ENCODE measurements at places on chromosomes 6 and 20.

DNA sequence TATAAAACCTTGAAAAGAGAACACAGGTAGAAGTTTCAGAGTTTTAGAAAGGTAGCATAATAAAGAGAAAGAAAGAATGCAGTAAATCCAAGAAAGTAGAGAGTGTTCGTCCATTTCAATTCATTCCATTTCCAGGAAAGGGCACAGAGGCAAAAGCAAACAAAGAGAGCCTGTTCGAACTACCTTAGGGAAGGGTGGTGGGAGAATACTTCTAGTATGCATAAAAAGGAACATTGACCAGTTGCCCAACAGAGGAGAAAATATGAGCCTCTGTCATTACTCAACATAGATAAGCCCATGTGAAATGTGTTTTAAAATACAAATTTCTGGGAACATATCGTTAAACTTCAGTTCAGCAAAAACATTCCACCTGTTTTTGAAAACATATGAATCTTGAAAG is 60.6 kb downstream of the CYP39A1 start:
- no peak for DNase-seq

DNA sequence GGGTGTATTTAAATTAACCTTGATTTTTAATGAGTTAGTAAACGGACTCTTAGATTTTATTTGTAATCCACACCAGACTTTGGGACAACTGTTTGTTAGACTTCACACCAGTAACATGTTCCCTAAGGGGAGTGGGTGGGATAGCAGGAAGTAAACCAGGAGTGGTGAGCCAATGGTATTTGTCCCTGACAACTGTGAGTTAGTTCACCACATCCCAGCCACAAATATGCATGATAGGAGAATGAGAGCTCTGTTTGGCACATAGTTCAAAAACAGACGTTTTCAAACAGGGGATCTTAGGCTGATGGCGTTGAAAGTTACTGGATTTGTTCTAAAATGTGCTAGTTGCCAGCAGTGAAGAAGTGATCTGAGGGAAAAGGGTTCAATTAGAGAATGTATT is 18.7 kb upstream of the COL10A1 start:
- DNase-seq, result peak; percentile 83

DNA sequence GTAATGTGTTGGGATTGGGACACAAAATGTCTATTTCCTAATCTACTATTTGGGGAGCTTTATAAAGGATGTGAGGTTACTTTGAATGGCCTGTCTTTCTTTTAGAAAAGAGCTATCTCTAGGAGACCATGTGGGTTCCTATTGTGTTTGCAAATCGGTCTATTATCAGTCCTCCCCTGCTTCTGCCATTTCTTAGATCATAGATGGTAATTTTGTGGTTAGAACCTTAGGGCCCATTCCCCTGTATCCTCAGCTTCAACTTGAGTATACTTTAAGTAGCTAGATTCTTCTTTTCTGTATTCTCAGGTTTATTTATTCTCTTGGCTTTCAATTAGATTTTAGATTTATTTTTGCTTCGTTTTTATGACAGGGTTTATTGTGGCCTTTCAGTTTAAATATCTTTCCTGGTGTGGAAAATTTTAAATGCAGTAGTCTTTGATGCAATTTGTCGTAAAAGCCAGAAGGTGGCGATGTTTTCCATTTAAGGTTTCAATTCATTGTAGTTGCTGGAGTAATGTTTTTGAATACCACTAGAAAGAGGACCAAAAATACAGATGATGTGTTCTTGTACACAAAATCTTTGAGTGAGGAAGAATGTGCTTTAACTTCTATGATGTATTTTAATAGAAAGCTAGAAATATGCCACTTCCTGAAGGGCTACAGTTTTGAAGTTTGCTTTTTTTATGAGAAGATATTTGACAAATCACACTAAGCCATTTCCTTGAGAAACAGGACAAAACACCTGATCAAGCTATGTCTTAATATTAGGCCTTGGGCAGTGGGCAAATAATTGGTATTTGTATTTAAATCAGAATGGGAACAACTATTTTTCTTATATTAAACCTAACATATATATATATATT is 20.3 kb downstream of the TBPL1 start:
- DNase-seq, result peak; percentile 70

- no peak for DNase-seq
Measured at GRCh38 chr6:56838016-56838555, 116.8 kb upstream of the BEND6 start.

GRCh38 chr6:166266336-166266735 is 41.9 kb downstream of the PRR18 start:
- no peak for DNase-seq

DNA sequence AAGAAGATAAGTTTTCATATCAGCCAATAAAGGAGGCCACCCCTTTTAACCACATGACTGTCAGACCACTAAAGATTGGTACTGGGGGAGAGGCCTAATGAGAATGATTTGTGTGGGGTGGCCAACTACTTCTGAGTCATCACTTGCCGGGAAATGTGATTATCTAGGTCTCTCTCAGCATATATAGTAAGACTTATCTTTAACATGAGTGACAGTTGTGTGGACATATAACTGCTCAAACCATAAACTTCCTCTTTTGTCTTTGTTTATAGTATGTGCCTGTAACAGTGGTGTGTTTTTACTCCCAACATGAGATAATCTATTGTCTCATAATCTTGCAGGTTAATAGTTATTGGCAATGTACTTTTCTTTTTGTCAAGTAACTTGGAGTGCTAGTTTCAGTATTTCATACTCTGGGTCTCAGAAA is 312.4 kb downstream of the CDKAL1 start:
- DNase-seq, result peak; percentile 49

- DNase-seq, result no peak
Measured at GRCh38 chr6:153997221-153997620, 41.8 kb upstream of the OPRM1 start.

DNA sequence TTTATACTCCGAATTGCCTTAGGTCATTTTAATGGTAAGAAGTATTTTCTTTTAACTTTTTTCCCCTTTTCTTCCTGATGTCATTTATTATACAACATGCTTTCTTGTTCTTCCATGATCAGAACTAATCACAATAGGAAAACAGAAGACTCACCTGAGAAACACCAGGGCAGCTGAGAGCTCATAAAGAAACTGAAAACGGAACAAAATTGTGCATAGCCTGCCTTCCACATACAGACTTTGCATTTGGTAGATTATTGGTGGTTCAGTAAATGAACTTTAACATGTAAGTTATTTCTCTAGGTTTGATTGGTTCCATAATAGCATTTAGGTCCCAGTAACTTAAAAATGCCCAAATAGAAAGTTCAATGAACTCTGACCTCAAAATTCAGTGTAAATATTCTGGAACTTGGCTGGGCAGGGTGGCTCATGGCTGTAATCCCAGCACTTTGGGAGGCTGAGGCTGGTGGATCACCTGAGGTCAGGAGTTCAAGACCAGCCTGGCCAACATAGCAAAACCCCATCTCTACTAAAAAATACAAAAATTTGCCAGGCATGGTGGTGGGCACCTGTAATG is 161.1 kb upstream of the DTNBP1 start:
- DNase-seq, result no peak

DNA sequence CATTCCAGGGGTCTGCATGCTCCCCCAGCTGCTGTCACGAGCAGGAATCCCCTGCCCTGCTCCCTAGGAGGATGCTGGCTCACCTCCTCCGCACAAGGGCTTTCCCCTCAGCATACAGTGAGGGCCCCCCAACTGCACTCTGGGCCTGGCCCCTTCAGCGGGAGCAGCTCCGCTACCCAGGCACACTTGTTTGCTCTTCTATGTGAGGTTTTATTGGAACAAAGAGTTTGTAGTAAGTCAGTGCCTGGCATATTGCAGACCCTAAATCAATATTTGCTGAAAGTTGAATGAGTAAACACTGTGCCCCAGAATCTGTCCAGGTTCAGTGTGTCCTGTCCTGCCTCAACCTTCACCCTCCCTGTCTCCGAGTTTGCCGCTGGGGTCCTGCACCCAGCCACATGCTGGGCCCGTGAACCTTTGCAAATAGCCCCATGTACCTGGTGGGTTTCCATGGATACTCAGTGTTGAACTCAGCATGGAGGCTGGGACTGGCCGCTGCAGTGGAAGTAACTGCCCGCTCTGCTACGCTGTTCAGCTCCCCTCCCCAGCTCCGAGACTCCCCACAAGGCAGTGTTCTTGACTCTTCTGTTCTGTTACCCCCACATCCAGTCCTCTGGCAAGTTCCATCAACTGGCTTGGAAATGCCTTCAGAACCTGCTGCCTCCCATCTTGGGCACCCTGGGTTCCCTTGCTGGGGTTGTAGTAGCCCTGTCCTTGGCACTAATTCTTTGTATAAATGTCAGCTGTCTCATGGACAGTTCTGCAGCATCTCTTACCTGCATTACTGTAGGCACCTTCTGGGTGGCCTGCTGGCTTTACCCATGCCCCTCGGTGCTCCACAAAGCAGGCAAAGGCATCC is 15.7 kb downstream of the SLC22A1 start:
- no peak for DNase-seq

GRCh38 chr20:17598013-17598550 is 28.2 kb downstream of the DSTN start:
- no peak for DNase-seq

- peak; percentile 33 for DNase-seq
Measured at GRCh38 chr6:2505624-2506023, 245.1 kb downstream of the MYLK4 start.

GRCh38 chr6:108484016-108484415 is 76.7 kb upstream of the FOXO3 start:
- DNase-seq, result no peak

- peak; percentile 57 for DNase-seq
Measured at GRCh38 chr6:6856538-6857523, 250.9 kb upstream of the RREB1 start.

DNA sequence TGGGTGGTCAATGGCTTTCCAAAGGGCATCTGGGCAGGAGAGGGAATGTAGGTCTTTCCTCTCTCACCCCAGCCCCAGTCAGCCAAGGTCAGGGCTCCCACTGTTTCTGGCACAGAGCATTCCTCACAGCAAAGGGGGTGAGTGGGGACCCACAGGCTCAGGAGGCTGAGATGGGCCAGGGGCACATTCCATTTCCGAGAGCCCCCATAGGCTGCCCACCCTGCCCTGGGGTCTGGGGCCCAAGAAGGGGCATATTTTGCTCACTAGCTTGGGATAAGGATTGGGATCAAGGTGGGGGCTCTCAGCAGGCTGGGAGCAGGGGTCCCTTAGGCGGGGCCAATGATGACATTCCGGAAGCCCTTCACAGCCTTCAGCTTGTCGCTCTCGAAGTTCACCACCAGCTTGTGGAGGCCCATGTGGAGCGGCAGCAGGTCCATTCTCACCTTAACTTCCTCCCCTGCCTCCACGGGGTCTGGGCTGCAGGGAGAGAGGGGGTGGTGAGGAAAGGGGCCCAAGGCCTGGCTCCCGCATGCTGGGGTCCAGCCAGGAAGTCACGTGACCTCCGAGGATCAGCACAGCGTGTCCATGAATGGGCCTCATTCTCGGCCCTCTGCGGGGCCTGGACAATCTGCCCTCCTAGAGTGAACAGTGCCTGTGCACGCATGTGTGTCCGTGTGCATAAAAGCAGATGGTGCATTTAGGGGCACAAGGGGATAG is 35.0 kb downstream of the TGM2 start:
- no peak for DNase-seq

- DNase-seq, result no peak
Measured at GRCh38 chr6:41722969-41723529, 12.4 kb downstream of the TFEB start.

GRCh38 chr20:40607927-40608326 is 81.1 kb downstream of the MAFB start:
- DNase-seq, result no peak

DNA sequence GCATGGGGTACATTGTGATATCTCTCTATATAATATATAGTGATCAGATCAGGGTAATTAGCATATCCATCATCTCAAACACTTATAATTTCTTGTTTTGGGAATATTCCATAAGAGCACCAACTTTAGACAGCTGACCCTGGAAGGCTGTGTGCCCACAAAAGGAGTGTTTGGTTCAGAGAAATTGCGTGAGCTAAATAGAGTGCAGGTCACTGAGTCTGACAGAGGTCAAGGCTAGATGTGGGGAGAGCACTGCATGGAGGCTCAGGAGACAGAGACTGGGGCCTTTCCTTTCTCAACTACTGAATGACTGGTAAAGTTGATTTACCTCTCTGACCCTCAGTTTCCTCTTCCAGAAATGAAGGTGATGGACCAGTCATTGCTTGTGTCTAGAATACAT is 114.9 kb upstream of the ADGRF1 start:
- no peak for DNase-seq

DNA sequence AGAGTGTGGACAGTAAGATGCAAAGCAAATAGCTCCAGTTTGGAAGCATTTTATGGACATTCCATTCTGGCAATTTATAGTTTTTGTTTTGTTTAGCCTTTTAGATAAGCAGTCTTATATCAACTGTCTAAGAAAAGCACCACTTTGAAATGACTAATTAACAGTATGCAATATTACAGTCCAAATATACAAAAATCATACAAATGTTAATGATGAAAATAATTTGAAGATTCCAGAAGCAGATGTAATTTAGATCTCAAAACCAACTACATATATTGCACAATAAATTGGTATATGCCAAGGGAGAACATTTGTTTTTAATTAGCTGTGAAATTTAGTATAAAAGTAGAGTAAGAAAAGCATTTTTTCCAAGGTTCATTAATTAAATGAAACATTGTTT is 158.8 kb downstream of the KIF6 start:
- peak; percentile 15 for DNase-seq

- DNase-seq, result no peak
Measured at GRCh38 chr6:37521674-37522073, 22.0 kb upstream of the CCDC167 start.

DNA sequence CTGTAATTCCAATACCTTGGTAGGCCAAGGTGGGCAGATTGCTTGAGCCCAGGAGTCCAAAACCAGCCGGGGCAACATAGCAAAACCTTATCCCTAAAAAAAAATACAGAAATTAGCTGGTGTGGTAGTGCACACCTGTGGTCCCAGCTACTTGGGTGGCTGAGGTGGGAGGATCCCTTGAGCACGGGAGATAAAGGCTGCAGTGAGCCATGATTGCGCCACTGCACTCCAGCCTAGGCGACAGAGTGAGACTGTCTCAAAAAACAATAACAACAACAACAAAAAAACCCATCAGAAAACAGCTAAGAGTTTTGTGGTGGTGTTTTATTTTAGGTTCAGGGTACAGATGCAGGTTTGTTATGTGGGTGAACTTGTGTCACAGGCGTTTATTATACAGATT is 42.9 kb upstream of the FANCE start:
- DNase-seq, result no peak

Measured in fibroblast of mammary gland (primary cell).